ENCODE measurements at places on chromosomes 1 and 21.

- no peak for DNase-seq
Observed at GRCh38 chr1:201565771-201566528, 27.0 kb downstream of the NAV1 start.

DNA sequence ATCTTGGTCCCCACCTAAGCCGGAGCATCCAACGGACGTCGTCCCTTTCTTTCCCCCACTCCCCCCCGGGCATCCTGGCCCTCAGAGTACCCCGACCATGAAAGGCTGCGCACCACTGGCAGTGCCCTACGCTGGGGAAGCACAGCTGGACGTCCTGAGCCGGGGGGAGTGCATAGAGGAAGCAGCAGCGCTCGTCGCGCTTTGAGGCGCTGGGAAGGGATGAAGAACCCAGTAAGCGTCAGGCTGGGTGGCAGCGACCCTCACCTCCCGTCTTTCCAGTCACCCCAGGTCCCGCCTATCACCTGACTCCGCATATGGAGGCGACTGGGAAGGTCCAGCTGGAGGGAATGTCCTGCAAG, 5.7 kb downstream of the MAP3K6 start:
- no peak for DNase-seq

DNA sequence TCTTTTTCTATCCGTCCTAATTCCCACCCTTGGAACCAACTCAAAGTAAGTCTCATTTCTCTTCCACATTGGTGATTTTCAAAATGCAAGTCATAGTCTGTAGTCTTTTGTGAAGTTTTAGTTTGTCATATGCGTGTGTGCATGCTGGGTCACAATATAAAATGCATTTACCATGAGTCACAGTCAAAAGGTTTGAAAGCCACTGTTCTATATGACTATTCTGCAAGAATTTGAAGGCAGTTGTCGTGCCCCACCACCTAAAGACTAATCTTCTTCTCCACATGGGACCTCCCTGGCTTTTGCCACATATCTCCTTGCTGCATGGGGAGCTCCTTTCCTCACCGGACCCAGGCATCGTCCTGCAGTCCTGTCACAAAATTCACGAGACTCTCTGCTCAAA, 1.6 kb downstream of the STPG1 start:
- no peak for DNase-seq

- DNase-seq: no peak
Observed at GRCh38 chr1:174938281-174939007, 61.3 kb upstream of the CACYBP start.
